ENCODE measurements at places on chromosomes 11 and 22.

DNA sequence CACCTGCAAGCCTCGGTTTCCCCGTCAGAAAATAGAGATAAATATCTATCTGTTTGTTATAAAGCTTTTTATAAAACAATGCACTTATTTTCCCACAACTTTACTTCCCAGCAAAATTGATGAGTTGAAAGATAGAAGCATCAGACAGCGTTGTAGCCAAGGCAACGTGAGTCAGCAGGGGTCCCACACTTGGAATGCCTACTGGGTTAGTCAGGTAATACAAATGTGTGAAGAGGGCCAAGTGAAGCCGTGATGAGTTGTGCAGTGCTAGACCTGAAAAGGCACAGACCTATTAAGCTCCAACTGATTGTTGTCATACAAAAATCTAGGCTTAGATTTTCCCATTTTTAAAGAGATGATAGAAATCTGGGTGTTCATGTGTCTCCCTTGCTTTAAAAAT lies 118.7 kb downstream of the PGR start:
- no peak for DNase-seq

GRCh38 chr11:21825127-21825526 lies 367.8 kb upstream of the ANO5 start:
- no peak for DNase-seq

DNA sequence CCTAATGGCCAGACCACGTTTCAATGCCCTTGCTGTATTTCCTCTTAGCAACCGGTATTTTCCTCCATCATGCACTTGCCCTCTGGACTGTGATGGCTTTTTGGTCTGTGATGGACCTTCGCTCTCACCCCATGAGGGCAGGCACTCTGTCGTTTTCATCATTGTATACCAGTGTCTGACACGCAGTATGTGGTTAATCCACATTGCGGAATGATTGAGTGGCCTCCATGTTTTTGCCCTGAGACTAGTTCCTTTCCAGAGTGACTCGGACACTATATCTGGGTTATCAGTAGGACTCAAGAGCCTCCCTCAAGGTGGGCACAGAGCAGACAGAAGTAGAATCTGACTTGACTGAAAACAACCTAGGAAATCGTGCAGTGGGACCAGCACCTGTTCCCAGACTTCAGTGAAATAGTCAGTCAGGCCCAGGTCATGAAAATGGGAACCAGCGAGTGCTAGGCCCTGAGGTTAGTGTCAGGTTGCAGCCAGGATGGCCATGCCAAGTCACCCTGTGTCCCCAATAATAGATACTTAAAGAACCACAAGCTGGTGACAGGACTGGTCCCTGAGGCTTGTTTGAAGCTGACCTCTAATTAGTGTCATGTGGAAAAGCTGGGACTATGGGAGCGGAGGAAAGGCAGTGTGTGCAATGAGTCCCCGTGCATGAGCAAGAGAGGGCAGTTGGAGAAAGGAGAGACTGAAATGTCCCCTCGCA lies 464.7 kb downstream of the INSC start:
- DNase-seq = no peak

GRCh38 chr11:74730571-74731260 lies 510 bp downstream of the CHRDL2 start:
- no peak for DNase-seq
